ENCODE measurements at places on chromosomes 1 and 21.

GRCh38 chr1:33899746-33900145 lies 35.9 kb downstream of the HMGB4 start:
- DNase-seq: no peak

DNA sequence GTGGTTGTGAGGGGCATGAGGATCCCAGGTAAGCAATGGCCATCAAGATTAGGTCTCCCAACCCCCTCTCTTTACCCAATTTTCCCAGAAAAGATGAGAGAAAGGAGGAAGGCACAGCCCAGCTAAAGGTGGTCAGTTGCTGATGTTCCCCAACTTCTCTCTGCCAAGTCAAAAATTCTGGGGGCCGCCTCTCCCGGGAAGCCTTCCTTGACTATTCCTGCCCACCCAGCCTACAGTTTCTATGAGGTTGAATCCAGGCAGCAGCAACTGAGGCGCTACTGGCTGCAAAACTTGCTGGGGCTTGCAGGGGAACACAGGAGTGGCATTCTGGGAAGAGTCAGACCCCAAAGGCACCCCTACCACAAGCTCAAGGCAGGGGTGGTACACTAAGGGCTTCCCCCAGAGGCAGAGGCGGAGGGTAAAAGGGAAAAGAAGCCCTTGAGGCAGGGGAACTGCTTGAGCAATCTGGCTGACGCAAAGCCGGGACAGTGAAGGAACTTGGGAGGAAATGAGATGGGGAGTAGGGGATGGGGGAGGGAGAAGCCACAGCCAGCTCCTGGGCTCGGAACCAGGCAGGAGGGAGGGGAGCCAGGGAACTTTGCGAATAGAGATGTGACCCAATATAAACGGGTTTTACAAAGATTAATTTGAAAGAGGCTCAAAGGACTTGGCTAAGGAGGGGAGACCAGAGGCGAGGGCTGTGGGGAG lies 31.2 kb downstream of the SDC3 start:
- peak; percentile 54 for DNase-seq

GRCh38 chr1:234564035-234565029 lies 45.6 kb downstream of the IRF2BP2 start:
- DNase-seq: no peak

DNA sequence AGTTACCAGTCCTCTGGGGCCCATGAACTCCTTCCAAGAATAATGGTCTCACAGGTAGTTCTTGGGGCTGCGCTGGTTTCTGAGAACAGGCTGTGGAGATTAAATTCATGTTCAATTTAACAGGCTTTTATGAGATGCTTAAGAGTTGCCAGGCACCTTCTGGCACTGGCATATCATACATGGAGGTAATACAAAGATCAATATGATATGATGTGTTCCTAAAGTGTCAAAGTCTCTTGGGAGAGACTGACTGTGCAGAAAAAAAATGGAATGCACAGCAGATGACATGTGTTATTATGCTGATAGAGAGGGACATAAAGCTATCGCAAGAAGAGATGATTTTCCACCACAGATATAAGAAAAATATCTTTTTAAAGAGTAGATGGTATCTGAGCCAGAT lies 6.8 kb downstream of the CYP2J2 start:
- DNase-seq: no peak

DNA sequence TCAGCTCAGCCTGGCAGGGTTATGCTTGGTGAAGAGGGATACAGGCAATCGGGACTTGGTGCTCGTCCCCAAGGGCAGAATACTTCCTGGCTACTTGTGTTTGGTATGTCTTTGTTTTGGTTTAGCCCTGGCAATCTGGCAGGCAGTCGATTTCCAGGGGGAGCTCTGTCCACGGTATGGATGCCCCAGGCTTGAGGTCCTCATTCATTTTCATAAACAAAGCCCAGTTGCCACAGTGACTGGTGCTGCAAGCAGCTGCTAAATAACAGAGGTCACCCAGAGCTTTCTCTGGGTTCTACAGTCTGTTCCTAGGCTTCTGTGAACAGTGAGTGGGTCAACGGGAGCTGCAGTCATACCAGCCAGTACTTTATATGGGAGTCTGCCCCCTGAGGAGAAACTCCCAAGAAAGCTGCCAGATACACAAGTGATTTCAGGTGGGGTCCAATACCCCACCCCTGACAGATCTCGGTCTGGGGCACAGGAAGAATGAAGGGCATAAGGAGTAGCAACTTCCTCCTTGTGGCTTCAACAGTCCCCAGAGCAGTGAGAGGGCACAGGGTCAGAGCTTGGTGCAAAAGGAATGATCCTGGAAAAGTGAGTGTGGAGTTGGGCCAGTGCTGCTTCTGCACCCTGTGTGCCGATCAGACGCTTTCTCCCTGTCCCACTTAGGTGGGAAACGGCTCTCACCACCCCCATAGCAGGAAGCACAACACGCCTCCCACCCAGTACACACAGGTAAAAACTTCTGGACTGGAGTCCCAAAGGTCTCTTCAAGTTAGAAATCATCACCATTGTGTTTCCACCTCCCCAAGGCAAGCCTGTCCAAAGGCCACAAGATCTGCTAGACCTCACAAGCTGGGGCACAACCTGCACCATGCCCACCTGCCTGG lies 55.5 kb downstream of the TGFBR3 start:
- no peak for DNase-seq

Data from inflammatory macrophage (primary cell).